ENCODE measurements at places on chromosomes 2 and 18.

DNA sequence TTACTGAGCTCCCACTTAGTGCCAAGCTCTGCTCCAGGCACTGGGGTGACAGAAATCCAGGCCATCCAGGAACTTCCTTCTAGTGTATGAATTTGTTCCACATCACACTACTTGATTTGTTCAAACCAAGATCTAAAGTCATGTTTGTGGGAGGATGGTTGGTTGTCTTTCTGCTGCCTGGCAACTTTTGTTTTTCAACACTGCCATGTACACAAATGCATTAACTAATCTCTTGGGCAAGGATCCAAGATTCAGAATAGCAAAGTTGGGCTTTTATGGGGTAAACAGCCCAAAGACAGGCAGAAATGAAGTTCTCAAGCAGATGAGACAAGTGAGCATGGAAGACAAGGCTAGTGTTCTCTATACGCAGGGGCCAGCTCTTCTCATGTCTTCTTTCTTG, 53.4 kb upstream of the PROKR1 start:
- DNase-seq: no peak

DNA sequence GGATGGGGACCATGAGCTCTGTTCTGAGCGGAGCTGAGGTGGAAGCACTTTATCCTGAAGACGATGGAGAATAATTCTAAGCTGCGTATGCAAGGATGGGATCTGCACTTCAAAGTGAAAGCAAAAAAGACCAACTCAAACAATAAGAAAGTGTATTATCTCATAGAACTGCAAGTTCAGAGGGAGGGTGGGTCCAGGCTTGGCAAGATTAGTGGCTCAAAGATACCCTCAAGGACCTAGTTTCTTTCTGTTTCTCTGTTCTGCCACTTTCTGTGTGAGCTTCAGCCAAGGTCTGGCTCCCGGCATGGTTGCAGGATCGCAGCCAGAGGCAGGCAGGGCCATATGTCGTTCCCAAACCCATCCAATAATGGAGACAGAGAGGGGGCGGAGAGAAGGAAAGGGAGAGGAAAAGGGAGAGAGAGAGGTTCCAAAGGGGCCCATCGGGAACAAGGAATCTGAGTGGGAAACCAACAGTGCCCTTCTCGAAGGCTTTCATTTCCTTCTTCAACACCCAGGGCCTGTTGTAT, 169.2 kb upstream of the NCK2 start:
- DNase-seq: no peak

DNA sequence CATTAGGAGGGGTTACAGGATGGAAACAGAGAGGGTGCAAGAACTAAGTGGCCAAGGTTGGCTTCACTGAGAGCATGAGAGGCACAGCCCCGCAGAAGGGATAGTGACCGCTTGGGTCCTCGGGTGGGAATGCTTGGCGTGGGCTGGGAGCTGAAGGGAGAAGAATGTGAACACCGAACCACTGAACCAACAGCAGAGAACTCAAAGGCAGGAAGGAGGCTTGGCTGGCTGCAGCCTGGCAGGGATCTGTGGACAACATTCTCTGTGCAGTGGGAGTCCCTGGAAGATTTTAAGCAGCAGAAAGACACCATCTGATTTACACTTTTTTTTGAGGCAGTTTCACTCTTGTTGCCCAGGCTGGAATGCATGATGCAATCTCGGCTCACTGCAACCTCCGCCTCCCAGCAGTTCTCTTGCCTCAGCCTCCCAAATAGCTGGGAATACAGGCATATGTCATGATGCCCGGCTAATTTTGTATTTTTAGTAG, 33.9 kb downstream of the SOWAHC start:
- DNase-seq: no peak

GRCh38 chr2:29074411-29074810, at the start of gene PCARE:
TSS of gene PCARE (minus strand) at chr2:29074523. CDS start at chr2:29074261, 262 bp downstream.
- no peak for DNase-seq

GRCh38 chr18:24201699-24202687, 63.1 kb downstream of the CABYR start:
- no peak for DNase-seq

DNA sequence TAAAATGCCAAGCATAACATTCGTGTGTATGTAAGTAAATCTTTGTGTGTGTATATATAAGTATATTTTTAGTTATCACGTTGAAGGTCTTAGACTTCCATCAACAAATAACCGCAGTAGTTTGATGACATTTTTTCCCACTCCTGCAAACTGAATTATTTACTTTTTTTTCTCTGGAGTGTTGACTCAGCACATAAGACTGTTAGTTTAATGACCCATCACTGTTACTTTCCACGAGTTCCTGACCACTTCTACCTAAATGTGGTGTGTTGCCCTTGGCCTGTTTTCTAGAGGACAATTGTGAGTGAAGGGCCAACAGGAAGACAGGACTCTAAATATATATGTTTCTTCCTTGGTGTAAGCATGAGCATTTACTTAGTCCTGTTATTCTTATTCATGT, 71.3 kb upstream of the TXNDC2 start:
- DNase-seq: no peak

- DNase-seq: peak; percentile 90
Measured at GRCh38 chr2:99180755-99181623, at the start of the genes MITD1 and MRPL30. TSS of gene MITD1 (minus strand) at chr2:99181058. CDS start at chr2:99180981, 77 bp downstream. TSS of gene MRPL30 (plus strand) at chr2:99181184. CDS start at chr2:99186204, 5,020 bp downstream.

- no peak for DNase-seq
Measured at GRCh38 chr2:155846259-155846658, 486.3 kb downstream of the NR4A2 start.

GRCh38 chr2:121519732-121520640, 10.7 kb upstream of the RNU4ATAC start:
- no peak for DNase-seq
